ENCODE measurements at places on chromosomes 7 and 10.
A peak's percentile ranks its signal among the peaks of the same experiment; 100 is the strongest.

- peak; percentile 72 for DNase-seq
These were observed 45.9 kb upstream of the OIT3 start for GRCh38 chr10:72847681-72848080.

DNA sequence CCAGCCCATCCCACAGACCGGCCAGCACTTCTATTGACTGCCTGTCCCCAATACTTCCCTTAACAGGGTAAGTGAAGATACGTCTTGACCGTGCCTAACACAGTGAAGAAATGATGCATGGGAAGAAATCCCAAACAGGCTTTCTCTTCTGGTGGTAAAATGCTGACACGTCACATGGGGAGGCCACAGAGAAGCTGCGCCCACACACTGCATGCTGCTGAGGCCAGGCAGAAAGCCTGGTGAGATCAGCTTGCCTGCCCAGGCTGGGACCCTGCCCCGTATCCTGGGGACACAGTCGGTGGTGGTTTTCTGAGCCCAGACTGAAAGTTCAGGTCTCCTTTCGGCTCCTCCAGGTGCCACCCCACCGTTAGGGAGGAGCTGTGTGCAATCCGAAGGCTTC is 356.3 kb upstream of the MGMT start:
- no peak for DNase-seq

- DNase-seq = no peak
These were observed 65.1 kb upstream of the EBF3 start for GRCh38 chr10:130029209-130029608.

GRCh38 chr10:79351332-79351731 is 4.1 kb downstream of the PPIF start:
- no peak for DNase-seq

- DNase-seq = no peak
These were observed 45.2 kb downstream of the LRRC20 start for GRCh38 chr10:70337201-70337651.

DNA sequence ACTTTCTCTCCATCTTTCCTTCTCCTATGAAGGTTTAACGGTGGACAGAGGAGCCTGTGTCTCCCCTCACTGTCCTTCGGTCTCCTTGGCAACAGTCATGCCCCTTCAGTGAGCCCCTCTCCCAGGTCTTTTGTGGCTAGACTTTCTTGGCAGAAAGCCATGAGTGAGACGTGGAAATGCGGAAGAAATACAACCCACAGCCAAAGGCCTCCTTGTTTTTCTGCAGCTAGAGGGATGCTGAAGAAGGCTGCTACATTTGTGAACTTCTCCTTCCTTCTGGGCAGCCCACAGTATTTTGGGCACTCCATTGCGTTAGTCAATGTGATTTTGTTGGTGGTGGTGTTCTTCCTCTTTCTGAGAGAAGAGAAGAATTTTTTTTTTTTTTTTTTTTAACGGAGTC is 333.7 kb upstream of the PODXL start:
- DNase-seq = no peak

DNA sequence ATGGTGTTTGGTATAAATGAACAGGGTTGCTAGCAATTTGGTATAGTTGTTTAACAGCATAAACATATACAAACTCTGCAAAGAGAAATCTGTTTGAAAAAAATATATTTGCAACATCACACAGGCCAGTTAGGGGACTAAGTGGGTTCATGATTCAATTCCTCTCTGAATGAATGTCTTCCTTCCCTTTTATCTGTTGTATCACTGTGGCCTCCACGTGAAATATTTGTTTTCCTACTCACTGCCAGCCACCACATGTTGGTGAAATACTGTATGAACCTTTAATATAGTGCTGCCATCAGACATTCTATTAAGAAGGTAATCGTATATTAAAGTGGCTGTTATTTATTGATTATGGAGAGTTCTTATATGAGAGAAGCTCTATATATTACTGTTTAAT is 157.0 kb downstream of the ARID5B start:
- no peak for DNase-seq

DNA sequence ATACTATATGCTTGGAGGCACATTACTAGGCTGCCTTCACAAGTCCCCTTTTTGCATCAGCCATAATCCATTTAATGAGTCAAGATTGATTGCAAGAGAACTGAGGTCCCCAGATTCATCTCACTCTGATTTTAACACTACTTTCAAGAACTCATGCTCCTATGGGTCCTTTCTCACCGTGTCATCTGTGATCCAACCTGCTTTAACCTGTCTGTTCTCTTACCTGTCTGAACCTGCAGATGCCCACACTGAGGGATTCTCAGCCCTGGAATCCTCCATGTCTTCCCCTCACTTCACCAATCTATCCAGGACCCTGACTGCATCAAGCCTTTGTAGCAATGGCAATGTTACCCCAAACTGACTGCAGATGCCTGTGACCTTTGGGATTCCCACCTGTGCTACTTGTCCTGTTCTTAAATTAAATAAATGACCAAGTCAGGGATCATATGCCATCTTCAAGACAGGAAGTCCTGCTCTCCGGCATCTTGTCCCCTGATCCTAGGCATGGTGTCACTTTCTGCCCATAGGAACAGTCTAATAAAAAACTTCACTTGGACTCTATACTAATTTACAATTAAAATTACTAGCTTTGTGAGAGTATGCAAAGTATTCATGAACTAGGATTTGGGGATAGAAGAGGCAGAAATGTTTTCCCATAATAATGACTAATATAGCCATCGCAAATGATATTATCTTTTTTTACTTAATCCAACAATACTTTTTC is 25.9 kb upstream of the GOT1 start:
- no peak for DNase-seq

GRCh38 chr7:154996756-154997155 is 6.2 kb downstream of the PAXIP1 start:
- DNase-seq = no peak

DNA sequence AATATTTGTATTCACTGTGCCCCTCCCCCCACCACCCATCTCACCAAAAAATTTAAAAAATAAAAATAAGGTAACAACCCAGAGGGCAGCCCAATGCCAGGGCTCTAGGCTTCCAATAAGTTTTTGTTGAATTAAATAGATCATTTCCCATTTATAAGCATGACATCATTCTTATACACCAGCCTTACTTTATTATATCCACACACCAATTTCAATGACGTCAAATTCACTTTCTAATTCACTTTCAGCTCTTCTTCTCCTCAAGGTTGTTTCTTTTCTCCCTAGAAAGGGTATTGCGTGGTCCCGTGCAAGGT is 1.2 kb upstream of the DKK1 start:
- no peak for DNase-seq

DNA sequence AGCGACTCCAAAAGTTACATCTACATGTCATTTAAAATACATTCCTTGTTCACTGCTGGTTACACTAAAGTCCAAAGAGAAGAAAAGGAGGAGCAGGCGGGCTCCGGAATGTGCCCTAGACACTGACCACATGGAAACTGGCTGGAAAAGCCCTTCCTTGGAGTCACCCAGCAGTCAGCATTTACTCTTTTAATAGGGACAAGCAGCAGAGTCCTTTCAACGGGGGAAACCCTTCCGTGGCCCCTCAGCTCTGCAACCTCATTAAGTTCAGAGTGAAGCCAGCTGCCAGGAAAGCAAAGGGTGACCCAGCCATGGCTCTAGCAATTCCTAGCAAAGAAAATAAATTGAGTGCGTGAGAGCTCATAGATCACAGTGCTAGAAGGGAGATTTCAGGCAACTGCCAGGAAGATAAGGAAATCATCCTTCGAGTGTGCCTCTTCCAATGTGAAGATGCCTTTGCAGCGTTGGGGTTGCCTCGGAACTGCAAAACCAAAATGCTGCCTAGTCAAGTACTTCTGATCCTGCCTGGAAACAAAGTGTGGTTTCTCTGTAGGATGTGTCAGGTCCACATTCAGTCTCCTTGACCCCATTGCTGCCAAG is 101.6 kb downstream of the SORBS1 start:
- no peak for DNase-seq

- no peak for DNase-seq
These were observed 20.5 kb upstream of the COL1A2 start for GRCh38 chr7:94374231-94374630.

DNA sequence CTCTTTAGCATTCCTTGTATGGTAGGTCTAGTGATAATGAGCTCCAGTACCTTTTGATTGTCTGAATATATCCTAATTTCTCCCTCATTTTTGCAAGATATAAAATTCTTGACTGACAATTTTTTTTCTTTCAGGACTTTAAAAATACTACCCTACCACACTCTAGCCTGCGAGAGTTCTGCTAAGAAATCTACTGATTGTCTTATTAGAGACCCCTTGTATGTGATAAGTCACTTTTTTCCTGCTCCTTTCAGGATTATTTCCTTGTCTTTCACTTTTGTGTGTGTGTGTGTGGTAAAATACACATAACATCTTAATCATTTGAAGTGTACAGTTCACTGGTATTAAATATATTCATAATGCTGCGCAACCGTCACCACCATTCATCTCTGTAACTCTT is 68.7 kb upstream of the PPP1R9A start:
- DNase-seq = no peak

DNA sequence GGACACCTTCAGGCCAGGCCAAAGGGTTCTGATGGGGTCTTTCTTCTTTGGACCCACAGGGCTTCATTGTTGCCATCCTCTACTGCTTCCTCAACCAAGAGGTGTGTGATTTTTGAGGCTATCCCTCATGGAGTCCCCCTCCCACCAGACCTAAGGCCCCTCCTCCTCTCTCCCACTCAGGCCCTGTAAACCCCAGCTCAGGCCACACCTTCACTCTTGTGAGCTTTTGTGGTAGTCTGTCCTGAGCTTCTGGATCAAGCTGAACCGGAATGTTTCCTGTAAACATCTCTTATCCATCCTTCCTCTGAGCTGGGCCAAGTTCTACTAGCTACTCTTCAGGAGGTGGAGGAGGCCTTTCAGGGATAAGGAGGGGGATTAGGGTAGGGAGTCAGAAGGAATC is 13.5 kb downstream of the GHRHR start:
- DNase-seq = no peak
